ENCODE measurements at places on chromosomes 4 and X. TPM values are rescaled to one million over a fixed set of nuclear protein-coding genes. Genes with fewer than 3 reads are reported as not detected.

The NDNF gene
- total RNA-seq = not detected

The LARP1B gene
- 19.1 TPM for total RNA-seq

DNA sequence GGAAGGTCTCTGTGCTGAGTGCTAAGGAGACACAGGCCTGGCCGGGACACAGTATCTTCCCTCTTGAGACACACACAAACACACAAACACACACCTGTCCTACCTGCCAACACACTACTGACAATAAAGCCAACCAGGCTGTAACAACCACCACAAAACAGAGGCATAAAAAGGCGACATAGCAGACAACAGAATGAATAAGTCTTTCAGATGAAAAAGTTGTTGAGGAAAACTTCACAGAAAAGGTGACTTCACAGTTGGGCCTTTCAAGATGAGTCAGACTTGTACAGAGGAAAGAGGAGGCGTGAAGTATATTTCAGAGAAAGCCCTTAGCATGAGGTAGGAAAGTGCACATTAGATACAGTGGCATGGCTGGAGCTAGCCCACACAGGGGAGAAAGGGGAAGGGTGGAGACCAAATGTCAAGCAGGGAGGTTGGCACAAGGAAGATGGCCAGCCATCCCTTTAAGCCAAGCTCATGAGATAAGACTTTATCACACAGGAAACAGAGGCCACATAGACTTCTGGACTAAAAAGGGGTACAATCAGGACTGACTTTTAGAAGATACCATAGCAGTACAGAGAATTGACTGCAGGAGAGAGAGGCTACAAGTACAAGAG is 54.0 kb downstream of the SLC9A7 start:
- H3K4me1 ChIP-seq = no peaks in the 10 kb centered on the region
- H3K4me3 ChIP-seq = no peak overlapping the region
- no peaks in the 10 kb centered on the region for H3K27me3 ChIP-seq
- no peak overlapping the region for H3K27ac ChIP-seq
- no peaks in the 10 kb centered on the region for H3K36me3 ChIP-seq
- no peak for DNase-seq

DNA sequence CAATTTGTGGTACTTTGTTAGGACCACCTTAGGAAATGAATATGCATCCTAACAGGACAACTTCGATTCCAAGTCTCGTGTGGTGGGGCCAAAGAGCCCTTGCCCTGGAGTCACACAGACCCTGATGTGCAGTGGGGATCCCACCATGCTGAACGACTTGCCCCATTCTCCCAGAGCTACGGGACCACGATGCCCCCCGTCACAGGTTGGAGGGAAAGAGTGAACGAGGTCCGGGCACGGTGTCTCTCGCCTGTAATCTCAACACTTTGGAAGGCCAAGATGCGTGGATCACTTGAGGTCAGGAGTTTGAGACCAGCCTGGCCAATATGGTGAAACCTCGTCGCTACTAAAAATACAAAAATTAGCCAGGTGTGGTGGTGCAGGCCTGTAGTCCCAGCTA is 14.4 kb upstream of the MSX1 start:
- DNase-seq = no peak
- no peaks in the 10 kb centered on the region for H3K27me3 ChIP-seq
- no peaks in the 10 kb centered on the region for H3K36me3 ChIP-seq
- no peak overlapping the region for H3K27ac ChIP-seq
- no peak overlapping the region for H3K4me3 ChIP-seq
- no peaks in the 10 kb centered on the region for H3K4me1 ChIP-seq
